ENCODE measurements at places on chromosomes 13 and 19.
A peak's percentile ranks its signal among the peaks of the same experiment; 100 is the strongest.

DNA sequence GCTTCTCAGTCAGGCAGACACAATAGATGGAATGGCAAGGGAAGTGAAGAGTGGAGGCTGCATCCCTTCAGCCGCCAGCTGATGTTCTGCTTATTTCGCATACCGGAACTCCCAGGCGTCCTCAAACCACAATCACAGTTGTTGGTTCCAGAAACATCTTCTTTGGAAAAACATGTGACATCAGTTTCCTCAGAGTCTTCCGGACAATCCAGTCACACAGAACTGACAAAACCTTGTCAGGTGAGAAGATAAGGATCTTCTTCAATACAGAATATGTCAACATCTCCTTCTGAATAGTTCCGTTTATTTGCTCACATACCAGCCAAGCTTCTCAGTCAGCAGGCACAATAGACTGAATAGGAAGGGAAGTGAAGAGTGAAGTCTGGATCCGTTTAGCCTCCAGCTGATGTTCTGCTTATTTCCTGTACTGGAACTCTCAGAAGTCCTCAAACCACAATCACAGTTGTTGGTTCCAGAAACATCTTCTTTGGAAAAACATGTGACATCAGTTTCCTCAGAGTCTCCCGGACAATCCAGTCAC is 45.1 kb upstream of the CEACAM21 start:
- DNase-seq: no peak

DNA sequence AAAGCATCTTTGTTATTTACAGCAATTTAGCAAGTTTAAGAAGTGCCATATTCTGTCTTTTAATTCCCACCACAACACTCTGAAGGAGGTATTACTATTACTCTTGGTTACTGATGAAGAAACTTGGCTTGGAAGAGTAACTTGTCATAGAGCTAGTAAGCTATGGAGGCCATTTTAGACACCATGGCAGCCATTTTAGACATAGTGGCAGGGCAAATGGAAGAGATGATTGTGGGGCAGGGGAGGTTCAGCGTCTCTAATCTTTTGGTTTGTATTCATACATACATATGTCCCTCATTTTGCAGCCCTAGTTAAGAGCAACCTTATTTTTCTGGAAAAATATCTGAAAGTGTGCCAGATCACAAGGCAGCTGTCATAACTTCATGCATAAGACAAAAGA is 82.6 kb upstream of the SOX1 start:
- DNase-seq: no peak

- DNase-seq: peak; percentile 30
Measured at GRCh38 chr19:48190288-48190884, 19.9 kb downstream of the ZSWIM9 start.

- DNase-seq: peak; percentile 88
Measured at GRCh38 chr13:94549232-94550061, 46.5 kb downstream of the TGDS start.

GRCh38 chr13:61253105-61253877 is 162.4 kb downstream of the PCDH20 start:
- DNase-seq: no peak

DNA sequence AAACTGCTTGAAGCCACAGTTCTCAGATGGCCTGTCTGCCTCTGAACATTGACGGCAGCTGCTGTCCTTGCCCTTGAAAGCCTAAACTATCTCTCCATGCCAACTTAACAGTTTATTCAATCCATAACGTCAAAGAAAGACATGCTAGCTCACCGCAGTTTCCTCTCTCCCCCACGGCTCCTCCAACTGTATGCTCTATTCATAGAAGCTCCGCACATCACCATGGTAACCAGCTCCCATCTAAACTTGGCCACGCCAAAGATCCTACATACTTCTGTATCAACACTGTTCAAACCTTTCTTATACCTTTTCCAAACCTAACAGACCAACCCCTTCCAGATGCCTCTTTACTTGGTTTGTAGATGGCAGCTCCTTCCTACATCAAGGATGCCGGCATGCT is 48.6 kb downstream of the ZNF91 start:
- no peak for DNase-seq

DNA sequence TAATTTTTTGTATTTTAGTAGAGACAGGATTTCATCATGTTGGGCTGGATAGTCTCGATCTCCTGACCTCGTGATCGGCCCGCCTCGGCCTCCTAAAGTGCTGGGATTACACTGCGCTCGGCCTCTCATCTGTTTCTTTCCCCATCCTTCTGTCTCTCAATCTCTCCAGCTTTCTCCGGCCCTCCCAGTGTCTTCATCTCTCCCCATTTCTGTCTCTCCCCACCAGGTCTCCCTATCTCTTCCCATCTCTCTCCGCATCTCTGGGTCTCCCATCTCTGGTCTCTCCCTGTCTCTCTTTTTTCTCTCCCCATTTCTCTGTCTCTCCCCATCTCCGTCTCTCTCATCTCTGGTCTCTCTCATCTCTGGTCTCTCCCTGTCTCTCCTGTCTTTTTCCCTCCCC is 12.2 kb upstream of the NFIX start:
- DNase-seq: no peak

DNA sequence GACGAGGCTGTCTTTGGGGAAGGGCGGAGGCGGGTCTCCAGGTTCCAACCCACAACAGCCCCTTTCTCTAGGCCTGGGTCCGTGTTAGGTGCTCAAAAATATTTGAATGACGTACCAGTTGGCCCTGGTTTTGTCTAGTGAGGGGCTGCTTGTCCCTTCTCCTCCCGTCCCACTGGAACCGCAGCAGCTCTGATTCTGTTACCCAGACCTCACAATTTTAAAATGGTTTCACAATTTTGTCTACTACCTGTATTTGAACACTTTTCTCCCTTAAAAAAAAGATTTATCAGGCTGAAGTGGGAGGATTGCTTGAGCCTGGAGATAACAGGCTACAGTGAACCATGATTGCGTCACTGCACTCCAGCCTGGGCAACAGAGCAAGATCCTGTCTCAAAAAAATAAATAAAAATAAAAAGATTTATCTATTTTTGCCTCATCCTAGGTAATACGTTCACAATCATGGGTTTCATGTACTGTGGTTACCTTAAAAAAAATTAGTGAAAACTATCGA is 1.3 kb upstream of the IRF2BP1 start:
- DNase-seq: no peak
